Placental pericyte (primary cell): ENCODE measurements at places on chromosomes 4 and X. TPM values are rescaled to one million over a fixed set of nuclear protein-coding genes. Genes with fewer than 3 reads are reported as not detected.

The TMEM150C gene
- 0.14 TPM in 1 of 2 replicates, not detected in the other for total RNA-seq

The CD38 gene
- total RNA-seq = 1.1 TPM in 1 of 2 replicates, not detected in the other

The ZNF141 gene
- 8.8 and 11.2 TPM in 2 replicates for total RNA-seq

The YIPF7 gene
- not detected in 2 replicates for total RNA-seq

The SH2D1A gene
- total RNA-seq = not detected in 2 replicates
